ENCODE measurements at places on chromosomes 4 and X.

- no peak for DNase-seq
Observed at GRCh38 chr4:78145008-78145407, 87.9 kb downstream of the FRAS1 start.

DNA sequence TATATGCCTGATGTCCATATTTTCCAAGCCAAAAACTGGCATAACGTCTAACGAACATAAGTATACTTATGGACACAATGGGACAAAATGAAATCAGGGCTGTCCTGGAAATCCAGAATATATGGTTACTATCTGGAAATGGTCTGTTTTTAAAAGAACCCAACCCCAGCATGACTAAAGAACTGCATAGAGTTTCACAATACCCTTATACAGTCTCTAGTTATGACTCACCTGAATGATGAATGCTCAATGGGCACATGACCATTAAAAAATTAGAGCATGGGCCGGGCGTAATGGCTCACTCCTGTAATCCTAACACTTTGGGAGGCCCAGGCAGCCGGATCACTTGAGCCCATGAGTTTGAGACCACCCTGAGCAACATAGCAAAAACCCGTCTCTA lies 31.8 kb downstream of the AMMECR1 start:
- no peak for DNase-seq

GRCh38 chrX:129830494-129830893 lies 13.2 kb downstream of the ZDHHC9 start:
- no peak for DNase-seq

DNA sequence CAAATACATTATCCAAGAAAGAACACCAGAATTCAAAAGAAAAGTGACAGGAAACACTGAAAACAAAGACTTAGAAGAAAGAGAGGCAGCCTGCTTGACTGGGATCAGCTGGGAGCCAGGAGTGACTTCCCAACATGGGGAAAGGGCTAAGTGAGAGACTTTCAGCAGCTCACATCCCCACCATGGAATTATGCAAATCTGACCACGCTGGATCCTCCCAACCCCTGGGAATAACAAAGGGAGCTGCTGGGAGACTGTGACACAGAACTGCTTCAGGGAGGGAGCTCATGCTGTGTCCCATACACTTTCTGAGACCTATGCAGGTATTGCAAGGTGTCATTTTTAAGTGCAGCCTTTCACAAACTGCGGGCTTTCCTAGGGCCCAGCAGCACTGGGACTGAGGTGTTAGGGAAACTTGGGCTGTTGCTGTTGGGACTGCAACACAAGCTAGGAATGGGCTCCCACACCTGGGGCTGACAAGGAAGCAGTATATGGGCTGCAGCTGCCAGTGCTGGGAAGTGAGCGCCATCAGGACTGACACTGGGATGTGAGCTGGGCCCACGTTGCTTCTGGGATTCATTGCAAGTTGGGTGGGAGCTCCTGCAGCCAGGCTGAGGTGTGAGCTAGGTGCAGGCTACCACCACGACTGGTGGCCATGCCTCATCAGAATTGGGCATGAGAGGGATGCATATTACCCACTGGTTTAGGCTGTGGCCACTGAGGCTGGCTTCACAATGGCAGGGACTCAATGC lies 139.1 kb downstream of the KDR start:
- no peak for DNase-seq

- DNase-seq: no peak
Observed at GRCh38 chrX:68894513-68895340, 65.9 kb downstream of the EFNB1 start.

DNA sequence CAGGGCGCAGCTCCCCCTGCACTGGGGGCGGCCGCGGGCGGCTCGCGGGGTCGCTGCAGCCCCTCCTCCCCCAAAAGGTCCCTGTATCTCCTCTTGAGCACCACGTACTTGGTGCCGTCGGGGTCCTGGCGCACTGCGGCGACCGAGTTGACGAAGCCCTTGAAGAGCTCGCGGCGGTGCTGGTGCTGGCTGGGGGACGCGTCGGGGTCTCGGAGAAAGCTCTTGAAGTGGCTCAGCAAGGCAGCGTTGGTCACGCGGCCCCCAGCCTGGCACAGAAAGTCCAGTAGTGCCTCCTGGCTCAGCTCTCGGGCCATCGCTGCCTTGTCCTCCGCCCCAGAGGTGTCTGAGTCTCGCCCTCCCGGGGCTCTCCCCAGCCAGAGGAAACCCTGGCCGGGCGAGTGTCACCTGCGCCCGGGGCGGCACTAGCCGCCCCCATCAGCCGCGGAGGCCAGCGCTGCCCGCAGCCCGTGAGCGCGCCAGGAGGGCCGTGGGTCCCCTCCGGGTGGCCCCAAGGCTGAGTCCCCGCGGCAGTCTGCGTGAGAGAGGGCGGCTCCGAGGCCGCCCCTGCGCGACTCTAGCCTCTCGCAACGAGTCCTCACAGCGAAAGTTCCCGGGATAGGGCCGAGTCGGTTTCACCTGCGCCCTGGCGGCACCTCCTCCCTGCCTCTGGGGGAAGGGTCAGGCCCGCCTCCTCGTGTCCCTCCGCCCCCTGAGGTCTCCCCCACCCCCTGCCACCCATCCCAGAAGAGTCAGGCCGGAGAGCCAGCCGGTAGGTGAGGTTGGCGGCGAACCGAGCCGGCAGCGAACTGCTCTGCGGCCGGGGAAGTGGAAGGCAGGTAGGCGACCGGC lies at the start of gene SOWAHB:
Gene SOWAHB, minus strand, starts transcription at position 609 of the 849 bp plus-strand sequence. Its CDS starts 295 bp downstream, at position 314.
- peak; percentile 40 for DNase-seq

GRCh38 chr4:4334798-4335520 lies 44.9 kb downstream of the ZBTB49 start:
- DNase-seq: peak; percentile 81

GRCh38 chr4:108674356-108674977 lies 24.1 kb downstream of the OSTC start:
- no peak for DNase-seq

- no peak for DNase-seq
Observed at GRCh38 chr4:106851726-106852125, 184.4 kb downstream of the DKK2 start.

- DNase-seq: no peak
Observed at GRCh38 chrX:112832481-112833095, 8.0 kb downstream of the AMOT start.

DNA sequence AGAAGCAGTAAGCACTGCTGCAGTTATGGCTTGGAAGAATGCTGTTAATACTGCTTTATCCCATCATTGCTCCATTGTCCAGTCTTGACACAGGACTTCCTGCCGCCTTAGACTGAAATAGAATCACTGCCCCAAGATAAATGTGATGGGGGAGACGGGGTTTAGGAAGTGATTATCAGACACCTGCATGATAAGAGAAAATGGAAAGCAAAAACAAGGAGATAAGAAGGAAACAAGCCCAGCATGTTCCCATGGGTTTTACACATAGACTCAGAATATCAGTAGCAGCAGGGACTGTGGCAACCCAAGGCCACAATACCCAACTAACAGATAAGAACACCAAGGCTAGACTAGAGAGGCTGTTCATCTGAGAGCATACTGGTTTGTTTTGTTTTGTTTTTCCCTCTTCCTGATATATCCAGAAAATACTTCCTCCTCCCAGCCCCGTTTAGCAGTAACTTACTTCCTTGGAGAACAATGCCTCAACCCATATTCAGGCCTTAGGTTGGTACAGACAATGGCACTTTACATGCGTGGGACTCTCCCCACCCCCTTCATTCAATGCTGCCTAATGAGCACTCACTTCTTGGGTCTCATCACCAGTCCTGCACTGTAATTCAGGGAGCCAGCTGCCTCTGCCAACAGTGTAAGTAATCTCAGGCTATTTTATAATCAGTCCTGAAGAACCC lies 232.6 kb downstream of the CBR4 start:
- DNase-seq: no peak

GRCh38 chr4:169119536-169119935 lies 109.5 kb upstream of the CBR4 start:
- no peak for DNase-seq

DNA sequence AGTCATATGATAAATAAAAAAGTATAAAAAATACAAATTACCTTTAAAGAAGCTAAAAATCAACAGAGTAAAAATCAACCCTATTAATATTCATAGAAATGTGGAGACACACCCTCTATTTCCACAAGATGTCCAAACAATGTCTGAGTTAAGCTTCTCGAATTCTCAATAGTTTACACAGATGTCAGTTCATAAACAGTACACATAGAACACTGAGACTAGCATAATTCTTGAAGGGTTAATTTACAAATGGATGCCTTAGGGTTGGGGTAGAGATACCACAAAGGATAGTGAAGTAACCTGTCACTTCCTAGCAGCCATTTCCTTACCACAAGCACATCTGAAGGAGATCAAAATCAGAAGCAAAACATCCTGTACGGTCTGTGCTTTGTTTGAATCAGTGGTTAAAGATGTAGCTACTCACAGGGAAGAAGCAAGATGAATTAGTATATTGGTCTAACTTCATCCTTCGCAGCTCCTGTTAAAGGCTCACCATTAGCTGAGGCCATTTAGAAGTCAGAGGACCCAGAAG lies 2393.9 kb downstream of the ARAP2 start:
- no peak for DNase-seq
